ENCODE measurements at places on chromosomes 11 and 22.

DNA sequence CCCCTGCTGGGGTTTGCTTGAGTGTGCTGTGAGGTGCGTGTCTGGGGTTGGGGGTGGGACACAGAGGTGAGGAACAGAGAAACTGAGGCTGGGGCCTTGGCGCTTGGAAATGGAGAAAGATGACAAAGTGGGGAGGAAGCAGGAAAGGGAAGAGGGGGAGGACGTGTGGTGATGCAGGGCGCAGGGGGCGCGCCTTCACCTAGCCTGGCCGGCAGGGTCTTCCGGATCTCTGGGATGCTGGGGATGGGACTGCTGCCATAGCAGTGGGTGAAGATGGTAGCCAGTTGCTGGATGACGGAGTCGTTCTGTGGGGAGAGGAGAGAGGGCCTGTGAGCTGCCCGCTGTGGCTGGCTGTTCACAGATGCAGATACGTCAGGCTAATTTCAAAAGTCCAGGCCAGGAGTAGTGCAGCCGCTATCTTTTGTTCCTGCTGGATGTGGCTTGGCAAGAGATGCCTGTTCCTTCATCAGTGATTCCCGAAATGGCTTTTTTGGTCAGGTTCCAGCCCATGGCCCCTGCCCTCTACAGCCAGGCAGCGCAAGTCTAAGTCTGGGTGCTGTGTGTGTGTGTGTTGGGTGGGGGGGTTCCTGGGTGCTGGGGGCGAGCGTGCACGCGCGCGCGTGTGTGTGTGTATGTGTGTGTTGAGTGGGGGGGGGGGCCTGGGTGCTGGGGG lies 54.8 kb downstream of the NAT10 start:
- DNase-seq = no peak

GRCh38 chr11:3220521-3221407 lies 2.2 kb upstream of the MRGPRG start:
- DNase-seq = no peak

GRCh38 chr11:75151346-75152047 lies 590 bp downstream of the SLCO2B1 start:
- DNase-seq = no peak

- no peak for DNase-seq
These were observed 39.8 kb downstream of the OR6Q1 start for GRCh38 chr11:58070585-58070984.

DNA sequence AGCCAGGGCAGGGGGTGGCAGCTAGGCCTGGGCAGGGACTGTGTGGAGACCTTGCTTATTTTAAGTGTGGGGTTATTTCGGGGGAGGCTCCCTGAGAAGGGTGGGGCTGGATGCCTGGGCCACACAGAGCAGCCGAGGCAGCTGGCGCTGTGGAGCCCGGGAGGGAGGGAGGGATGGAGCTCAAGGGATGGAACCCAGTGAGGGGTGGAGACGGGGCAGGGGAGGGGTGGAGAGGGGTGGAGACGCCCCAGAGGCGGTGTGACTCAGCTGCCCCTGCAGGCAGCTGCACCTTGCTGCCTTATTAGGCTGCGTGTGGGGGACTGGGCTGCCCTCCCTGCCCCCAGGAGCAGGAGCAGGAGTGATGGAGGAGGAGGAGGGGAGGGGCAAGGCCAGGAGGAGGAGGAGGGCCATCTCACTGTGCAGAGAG lies 9.8 kb upstream of the TSSC4 start:
- peak; percentile 67 for DNase-seq

- DNase-seq = no peak
These were observed 189.8 kb downstream of the CADM1 start for GRCh38 chr11:115314330-115314920.

DNA sequence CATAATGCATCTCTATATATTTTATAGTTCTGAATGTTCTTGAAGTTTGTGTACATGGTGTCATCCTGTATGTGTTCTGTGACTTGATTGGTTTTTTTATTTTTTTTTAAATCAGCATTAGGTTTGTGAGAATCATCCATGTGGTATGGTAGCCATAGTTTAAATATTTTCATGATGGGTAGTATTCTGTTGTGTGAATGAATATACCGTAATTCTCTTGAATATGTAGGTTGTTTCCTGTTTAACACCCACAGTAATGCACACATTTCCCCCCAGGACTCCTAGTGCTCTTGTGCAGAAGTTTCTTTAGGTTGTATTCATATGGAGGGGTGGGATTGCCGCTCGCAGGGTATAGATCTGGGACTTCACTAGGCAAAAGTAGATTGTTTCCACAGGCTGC lies 2.0 kb downstream of the PACS1 start:
- DNase-seq = no peak

DNA sequence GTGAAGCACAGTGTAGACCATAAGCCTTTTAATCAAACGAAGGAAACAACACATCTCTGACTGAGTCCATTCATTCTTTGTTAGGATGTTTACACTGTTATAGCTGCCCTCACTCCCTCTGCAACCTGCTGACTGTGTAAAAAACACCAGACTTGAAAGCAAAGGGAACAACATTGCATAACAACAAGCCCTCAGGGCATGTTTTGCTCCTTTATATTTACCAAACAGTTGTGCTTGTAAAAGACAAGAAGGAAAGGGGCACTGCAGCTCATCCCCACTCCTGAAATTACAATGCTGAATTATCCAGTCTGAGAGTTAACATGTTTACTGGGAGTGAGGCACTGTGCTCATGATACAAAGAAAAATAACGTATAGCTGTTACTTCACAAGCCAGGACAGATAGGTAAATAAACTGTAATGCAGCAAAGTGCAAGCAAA lies 46.4 kb downstream of the RAB30 start:
- DNase-seq = no peak

- no peak for DNase-seq
These were observed 11.0 kb upstream of the CWF19L2 start for GRCh38 chr11:107468596-107468995.

DNA sequence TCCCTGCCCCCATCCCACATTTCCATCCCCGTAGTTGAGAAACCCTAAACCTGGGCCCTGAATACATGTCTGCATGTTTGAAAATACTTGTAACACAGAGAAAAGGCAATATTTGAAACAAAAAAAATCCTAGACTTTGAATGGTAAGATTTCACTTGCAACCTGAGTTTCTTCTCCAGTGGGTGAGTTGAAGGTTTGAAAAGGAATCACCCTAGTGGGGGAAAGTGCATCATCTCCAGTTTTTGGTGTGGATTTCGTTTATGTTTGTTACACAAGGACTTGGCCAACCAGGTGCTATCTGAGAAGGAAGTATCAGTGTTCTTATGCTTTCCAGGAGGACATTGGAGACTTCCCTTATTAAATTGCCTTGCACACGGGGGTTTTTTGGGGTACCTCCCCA lies 90.4 kb downstream of the ABTB2 start:
- no peak for DNase-seq

DNA sequence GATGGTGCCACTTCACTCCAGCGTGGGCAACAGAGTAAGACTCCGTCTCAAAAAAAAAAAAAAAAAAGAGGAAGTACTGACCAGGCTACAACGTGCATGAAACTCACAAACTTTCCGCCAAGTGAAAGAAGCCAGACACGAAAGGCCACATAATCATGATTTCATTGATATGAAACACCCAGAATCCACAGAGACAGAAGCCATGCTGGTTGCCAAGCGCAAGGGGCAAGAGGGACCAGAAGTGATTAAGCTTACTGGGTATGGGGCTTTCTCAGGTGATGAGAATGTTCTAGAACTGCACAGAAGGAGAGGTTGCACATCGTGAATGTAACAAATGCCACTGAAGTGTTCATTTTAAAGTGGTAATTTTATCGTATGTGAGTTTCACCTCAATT lies 60.9 kb downstream of the CELSR1 start:
- DNase-seq = no peak

DNA sequence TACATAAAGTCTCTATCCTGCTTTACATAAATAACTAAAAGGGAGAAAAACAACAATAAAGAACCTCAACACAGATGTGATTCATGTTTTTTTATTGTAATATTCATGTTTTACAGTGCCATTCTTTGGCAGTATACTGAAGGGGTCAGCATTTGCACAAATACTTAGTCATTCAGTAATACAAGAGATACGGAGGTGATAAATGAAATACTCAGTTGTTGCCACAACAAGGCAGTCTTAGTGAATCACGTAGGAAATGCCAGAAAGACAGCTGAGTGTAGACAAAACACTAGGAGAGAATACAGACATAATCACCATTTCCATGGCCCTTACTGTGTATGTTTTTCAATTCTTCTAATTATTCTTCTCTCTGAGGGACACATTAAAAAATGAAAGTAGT lies 910.4 kb downstream of the METTL15 start:
- DNase-seq = peak; percentile 77

DNA sequence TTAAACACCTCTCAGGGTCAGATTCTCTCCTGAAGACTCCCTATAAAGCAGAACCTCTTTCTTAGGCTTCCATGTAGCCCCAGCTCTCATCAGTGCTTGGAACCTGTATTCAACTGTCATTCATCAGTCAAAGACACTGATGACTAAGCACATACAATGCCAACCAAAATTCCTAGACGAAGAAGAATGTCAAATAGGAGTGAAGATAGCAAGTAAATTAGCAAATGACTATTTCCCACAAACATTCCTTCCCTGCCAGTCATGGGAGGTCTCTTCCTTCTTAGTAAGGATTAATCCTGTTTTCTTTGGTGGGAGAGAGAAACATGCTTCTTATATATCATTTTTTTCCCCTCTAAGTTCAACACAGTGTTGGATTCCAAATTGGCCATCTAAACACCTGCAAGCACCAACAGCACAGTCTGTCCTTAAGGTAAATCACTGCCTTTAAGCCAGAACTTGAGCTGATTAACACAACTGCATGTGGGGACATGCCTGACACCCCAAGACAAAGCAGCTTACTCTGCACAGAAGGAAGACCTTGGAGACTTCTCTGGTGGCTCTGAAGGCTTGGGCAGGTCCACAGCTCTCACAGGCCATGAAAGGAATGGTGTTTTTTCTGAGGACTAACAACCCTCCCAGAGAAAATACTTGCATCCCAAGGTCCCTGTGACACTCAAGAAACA lies 47.5 kb upstream of the ME3 start:
- DNase-seq = peak; percentile 80

GRCh38 chr11:119352857-119353260 lies 6.4 kb upstream of the MFRP start:
- no peak for DNase-seq

DNA sequence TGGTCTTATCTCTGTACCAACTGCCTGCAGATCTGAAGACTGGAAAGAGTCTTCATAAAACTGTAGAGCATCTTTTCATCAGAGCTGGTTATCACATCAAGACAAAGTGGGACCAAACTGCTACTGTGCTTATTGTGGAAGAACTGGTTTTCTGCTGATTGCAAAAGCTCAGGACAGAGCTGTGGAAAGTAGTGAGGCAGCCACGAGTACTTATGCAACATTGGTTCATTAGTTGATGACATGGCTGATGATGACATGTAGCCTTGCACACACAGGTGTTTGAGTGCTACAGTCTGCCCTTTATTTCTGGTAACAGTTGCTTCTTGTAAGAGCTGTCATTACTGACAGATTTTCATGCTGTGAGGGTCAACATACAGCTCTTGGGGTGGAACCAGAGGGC lies 185.4 kb upstream of the GUCY1A2 start:
- DNase-seq = no peak

DNA sequence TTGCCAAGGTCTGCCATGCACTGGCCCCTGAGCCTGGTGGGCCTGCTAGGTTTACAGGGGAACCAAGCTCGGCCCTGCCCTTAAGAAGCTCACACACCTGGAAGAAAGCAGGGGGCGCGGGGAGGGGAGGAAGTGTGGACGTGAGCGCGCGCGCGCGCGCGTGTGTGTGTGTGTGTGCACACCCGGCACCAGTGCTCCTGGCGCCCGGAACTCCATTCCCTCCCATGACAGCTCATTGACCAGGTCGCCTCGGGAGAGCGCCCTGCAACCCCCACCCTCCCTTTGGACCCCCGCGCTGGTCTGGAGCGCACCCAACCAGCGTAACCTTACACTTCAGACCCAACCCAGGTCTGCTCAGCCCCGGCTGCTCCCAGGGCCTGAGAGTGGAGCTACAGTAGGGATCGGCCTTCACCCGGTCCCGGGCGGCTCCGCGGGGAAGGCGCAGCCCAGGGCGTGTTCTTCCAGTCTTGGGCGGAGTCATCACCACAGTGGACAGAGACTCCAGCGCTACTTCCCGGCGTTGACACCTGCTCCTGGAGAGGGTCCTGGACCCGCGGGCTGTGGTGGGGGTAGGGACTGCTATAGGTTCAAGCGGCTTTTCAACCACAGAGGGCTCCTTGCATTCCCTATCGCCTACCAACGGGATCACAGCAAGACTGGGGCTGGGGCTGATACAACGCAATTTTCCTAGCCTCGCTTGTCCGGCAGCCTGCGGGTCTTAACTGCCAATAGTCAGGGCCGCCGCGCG lies 1.5 kb downstream of the GALNT18 start:
- peak; percentile 51 for DNase-seq

- no peak for DNase-seq
These were observed 19.8 kb downstream of the DLAT start for GRCh38 chr11:112044961-112045360.

DNA sequence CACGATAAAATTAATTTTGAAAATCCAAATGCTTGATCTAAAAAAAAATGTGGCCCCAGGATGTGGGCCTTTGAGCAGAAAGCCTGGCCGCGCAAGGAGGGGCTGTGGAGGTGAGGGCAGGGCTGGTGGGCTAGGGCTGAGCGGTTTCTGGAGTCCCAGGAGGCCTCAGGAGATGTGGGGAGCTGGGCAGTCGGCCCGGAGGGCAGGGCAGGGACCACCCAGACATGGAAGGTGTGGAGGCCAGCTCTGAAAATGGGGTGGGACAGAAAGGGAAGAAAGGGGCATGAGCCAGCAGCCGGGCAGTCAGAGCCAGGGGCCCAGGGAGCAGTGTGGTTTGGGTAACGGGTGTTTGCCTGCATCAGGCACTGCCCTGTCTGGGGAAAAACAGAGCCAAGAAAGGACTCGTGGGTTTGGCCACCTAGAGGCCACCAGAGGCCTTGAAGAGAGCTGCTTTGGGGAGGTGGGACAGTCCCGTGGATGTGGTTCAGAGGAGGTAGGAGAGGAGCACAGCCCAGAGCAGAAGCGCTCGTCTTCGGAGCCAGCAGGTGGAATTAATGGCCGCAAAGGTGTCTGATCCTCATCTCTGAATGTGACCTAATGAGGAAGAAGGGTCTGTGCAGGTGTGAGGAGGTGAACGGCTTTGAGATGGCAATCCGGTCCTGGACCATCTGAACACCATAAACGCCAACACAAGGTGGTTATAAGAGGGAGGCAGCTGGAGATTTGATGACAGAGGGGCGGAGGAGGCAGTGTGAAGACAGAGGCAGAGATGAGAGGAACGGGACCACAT lies 50.2 kb downstream of the IGF2 start:
- no peak for DNase-seq

DNA sequence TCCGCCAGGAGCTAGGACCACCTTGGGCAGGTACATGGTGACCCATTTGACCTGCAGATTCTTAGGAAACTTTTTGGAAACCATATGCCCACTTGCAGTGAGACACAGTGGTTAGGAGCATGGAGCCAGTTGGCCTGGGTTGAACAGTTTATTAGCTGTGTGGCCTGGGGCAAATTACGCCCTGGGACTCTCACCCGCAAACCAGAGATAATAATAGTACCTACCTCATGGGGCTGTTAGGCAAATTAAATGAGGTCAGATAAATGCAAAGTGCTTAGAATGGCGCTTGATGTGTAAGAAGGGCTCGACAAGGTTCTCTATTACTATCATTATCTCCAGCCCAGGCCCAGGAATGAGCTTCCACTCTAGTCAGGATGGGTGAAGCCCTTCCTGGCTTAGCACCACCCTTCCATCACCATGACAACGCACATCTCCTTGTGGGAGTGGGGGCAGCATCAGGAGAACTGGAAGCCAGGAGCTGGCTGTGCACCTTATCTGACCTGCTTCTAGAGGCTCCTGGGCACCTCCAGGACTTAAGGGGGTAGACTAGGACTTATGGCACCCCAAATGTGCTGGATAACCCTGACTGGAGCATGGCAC lies 5.1 kb downstream of the SYT12 start:
- no peak for DNase-seq
